A549 treated with AZD2906 at 1 μM for 4 hours (cell line): ENCODE measurements at places on chromosomes 12 and 14. TPM values are rescaled to one million over a fixed set of nuclear protein-coding genes. Genes with fewer than 3 reads are reported as not detected.

GSG1 gene
- 0.59 to 1.2 TPM (median 0.71 TPM) in 5 replicates for total RNA-seq

CNTN1 gene
- total RNA-seq: 36.2 to 57.2 TPM (median 51.1 TPM) in 5 replicates

RHEBL1 gene
- total RNA-seq: 3.2 to 5.1 TPM (median 4.1 TPM) in 5 replicates

BIN2 gene
- total RNA-seq: 0.08 to 0.17 TPM (median 0.13 TPM) in 5 replicates

FAM177A1 gene
- 107 to 122 TPM (median 116 TPM) in 5 replicates for total RNA-seq

LGR5 gene
- total RNA-seq: 0.02 to 0.08 TPM (median 0.06 TPM) in 3 of 5 replicates, not detected in the others

CEP170B gene
- 18.0 to 27.3 TPM (median 23.5 TPM) in 5 replicates for total RNA-seq

DEGS2 gene
- 1.5 to 3.7 TPM (median 3.0 TPM) in 5 replicates for total RNA-seq

PRKD1 gene
- total RNA-seq: 2.3 to 2.6 TPM (median 2.4 TPM) in 5 replicates

LRRIQ1 gene
- total RNA-seq: 0.49 to 0.79 TPM (median 0.55 TPM) in 5 replicates

TRIM9 gene
- 10.8 to 13.5 TPM (median 12.4 TPM) in 5 replicates for total RNA-seq

FGD6 gene
- total RNA-seq: 9.3 to 13.3 TPM (median 12.1 TPM) in 5 replicates

MANSC1 gene
- total RNA-seq: 3.2 to 3.9 TPM (median 3.6 TPM) in 5 replicates

OSBPL8 gene
- total RNA-seq: 11.5 to 19.0 TPM (median 17.7 TPM) in 5 replicates

LYZ gene
- 0.07 to 0.72 TPM (median 0.08 TPM) in 3 of 5 replicates, not detected in the others for total RNA-seq
